Left lobe of liver (tissue), 2 donors: ENCODE measurements at places on chromosomes 5 and 9.

DNA sequence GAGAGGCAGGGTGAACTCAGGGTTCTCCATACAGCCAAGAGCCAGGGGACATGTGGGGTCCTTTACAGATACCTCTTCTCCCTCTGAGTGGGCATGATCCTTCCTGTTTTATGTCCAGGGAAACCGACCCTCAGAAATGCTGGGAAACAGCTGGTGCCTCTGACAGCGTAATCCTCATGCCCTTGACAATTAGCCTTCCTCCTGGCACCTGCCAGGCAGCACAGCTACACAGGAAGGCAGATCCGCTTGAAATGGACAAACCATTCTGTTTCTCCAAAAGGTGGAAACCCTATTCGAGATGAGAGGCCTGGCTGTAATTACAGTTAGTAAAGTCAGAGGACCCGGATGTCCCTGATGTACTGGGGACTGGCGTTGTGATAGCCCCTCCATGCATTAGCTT, 7.2 kb downstream of the ERGIC1 start:
- no peak for DNase-seq

DNA sequence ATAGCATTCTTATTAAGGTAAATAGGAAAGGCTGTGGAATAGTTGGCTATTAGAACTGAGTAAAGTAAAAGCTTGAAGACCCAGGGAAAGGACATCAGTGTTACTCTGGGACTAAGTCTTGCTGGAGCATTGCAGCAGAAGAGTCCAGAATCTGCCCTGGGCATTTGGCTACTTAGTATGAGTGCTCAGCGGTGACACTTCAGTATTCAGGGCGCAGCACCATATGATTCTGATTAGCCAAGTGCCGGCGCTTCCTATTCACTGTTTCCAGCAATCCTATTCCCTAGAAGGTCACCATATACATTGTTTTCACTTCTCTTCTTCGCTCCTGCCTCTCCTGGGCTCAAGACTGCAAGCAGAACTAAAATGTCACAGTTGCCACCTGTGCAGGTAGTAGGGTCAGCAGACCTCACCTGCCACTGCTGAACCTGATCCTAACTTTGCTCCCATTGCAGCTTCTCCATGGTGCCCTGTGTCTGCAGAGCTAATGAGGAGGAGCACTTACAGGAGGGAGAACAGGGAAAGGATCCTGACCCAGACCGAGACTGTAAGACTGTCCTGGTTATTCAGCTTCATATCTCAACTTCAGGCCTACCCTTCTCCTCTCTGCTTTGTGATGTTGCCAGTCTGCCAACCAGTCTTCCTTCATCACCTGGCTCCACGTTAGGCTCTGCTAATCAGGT, 313.6 kb upstream of the PIK3R1 start:
- DNase-seq, result no peak

DNA sequence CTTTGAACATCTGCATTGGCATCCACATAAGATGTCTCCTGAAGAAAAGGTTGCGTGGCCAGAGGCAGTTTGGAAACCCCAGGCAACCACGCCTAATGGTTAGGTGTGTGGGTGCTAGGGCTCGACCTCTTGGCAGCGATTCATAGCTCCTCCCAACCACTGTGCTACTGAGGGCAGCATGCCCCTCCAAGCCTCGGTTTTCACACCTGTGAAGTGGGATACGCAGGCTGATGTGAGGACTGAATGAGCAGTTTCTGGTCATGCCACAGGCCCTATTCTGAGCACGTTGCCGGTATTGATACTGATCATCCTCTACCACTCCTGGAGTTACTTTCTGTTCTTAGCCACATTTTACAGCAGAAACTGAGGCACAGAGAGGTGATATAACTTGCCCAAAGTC, 19.1 kb downstream of the NDST1 start:
- no peak for DNase-seq

GRCh38 chr5:109063223-109063622, 315.5 kb downstream of the FER start:
- no peak for DNase-seq

DNA sequence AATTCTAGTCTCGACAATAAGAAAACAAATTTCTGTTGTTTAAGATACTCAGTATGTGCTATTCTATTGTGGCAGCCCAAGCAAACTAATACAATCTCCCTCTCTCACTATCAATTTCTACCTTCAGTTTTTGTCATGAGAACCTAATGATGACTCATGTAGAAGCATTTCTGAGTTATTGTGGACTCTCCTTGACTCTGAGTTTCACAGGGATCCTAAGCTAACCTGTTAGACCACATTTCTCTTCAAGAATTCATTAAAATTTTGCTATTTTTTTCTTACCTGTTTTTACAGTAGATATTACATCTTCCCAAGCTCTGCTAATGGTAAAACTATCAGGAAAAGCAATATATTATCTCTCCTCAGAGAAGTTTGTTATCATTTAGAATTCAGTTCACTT, 599.1 kb upstream of the TYRP1 start:
- DNase-seq, result no peak

DNA sequence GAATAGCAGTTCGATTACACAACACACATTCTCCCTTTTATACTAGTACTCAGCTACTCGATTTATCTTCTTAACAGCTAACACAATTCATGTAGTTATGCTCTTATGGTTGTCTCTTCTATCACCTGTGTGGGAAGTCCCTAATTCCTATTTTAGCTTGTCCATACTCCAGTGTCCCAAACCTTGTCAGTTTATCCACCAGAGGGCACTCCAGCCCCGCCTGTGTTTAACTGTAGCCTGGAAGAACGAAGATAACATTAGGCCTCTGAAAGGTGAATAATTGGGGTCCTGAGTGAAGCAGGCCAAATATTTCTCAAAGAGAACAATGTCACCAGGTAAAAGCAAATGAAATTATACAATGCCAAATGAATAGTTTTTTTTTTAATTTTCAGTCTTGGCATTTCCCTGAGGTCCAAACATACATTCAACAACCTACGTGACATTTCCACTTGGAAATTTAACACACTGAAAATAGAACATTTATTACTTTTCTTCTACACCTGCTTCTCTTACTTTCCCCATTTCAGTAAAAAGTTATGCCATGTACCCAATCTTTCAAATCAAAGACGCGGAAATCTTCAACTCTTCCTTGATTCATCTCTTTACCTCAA, 560.7 kb downstream of the HTR1A start:
- DNase-seq, result peak; percentile 68

GRCh38 chr5:177365845-177366527, 8.3 kb downstream of the RGS14 start:
- DNase-seq, result no peak

DNA sequence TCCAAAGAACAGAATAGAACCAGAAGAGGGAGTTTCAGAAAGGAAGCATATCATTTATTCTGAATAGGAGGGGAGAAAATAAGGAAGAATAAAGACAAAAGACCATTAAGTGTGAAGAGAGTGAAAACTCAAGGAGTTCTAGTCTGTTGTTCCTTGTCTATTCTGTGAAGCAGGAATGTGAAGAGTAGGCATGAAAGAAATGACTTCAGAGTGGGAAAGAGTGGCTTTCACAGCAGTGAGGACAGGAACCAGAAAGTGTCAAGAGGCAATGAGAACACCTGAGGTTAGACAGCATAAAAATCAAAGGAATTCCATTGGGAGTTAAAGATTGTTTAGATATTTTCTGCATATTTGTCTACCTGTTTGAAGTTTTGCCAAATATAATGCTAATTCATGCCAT, 768.8 kb upstream of the GRAMD2B start:
- no peak for DNase-seq

GRCh38 chr9:133113949-133114885, 6.8 kb downstream of the RALGDS start:
- DNase-seq, result peak; percentile 87

GRCh38 chr5:67038817-67039603, 157.6 kb downstream of the CD180 start:
- DNase-seq, result no peak

- DNase-seq, result no peak
Measured at GRCh38 chr9:103364753-103365152, 369.6 kb downstream of the CYLC2 start.

GRCh38 chr5:175642998-175643397, 14.9 kb upstream of the HRH2 start:
- DNase-seq, result no peak

GRCh38 chr5:65359569-65359968, 122.2 kb downstream of the ADAMTS6 start:
- DNase-seq, result no peak

- no peak for DNase-seq
Measured at GRCh38 chr5:9627541-9627940, 2.6 kb downstream of the TAS2R1 start.

- DNase-seq, result no peak
Measured at GRCh38 chr5:160555971-160556631, 134.4 kb downstream of the PTTG1 start.

DNA sequence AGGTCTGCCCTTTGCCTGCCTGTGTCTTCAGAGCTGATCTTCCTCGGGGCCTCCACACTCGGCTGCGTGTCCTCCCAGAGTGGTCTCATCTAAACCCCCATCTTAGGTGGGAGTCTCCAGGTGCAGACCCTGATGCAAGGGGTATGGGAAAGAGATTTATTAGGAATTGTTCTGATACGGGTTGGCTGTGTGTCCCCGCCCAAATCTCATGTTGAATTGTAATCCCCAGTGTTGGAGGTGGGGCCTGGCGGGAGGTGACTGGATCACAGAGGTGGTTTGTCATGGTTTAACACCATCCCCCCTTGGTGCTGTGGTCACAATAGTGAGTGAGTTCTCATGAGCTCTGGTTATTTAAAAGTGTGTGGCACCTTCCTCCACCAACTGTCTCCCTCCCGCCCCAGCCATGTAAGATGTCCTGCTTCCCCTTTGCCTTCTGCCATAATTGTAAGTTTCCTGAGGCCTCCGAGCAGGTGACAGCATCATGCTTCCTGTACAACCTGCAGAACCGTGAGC, 208.4 kb downstream of the AOPEP start:
- DNase-seq, result no peak

DNA sequence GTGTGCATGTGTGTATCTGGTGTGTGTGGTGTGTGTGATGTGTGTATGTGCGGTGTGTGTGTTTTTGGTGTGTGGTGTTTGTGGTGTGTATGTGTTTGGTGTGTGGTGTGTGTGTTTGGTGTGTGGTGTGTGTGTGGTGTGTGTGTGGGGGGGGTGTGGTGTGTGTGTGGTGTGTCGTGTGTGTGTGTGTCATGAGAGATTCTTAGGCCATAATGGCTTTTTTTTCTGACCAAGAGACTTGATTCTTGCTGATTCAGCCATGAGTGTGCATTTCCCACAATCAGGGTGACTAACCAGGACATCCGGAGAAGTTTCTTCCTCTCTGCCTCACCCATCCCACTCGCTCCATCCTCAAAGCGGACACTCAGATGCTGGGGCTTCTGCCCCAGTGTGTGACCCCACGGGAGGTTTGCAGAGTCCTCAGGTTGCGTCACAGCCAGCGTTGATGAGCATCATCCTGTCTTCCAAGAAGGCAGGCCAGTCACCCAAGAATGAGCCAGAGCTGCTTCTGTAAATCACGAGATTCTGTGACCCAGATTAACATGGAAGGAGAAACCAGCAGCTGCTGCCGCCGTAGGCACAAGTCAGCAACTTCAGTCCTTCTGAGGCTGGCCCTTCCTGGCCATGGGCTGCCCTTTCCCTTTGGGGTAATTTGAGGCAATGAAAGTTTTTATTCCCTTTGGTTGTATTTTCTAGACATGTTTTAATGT, 12.5 kb upstream of the CTSL start:
- peak; percentile 59 for DNase-seq

GRCh38 chr5:150638488-150639376, 1.7 kb upstream of the SYNPO start:
- peak; percentile 75 for DNase-seq

- DNase-seq, result no peak
Measured at GRCh38 chr9:109908459-109909390, 128.7 kb downstream of the PALM2AKAP2 start.

GRCh38 chr5:54822324-54822687, 163.1 kb downstream of the ESM1 start:
- DNase-seq, result no peak

GRCh38 chr9:104748359-104749031, 1.0 kb downstream of the NIPSNAP3A start:
- DNase-seq, result no peak

GRCh38 chr9:96048104-96048955, 172.8 kb downstream of the ERCC6L2 start:
- DNase-seq, result peak; percentile 66

DNA sequence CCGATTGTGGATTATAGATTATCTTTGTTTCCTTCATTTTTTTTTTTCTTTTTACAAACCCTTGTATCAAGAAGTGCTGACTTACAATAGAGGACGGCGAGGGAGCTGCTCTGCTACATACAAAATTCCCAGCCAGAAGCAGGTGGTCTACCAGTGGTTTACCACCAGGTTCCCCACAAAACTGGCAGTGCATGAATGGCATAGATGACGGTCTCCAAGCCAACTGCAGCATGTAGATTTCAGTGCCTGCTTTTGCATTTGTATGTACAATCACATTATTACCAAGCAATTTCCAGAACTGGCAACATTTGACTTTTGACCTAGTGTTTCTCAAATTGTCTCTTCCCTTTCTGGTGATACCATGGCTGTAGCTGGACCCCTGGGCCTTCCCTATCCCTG, 84.0 kb downstream of the ACER2 start:
- DNase-seq, result no peak

- DNase-seq, result no peak
Measured at GRCh38 chr5:90967851-90968250, 409.3 kb downstream of the ADGRV1 start.

DNA sequence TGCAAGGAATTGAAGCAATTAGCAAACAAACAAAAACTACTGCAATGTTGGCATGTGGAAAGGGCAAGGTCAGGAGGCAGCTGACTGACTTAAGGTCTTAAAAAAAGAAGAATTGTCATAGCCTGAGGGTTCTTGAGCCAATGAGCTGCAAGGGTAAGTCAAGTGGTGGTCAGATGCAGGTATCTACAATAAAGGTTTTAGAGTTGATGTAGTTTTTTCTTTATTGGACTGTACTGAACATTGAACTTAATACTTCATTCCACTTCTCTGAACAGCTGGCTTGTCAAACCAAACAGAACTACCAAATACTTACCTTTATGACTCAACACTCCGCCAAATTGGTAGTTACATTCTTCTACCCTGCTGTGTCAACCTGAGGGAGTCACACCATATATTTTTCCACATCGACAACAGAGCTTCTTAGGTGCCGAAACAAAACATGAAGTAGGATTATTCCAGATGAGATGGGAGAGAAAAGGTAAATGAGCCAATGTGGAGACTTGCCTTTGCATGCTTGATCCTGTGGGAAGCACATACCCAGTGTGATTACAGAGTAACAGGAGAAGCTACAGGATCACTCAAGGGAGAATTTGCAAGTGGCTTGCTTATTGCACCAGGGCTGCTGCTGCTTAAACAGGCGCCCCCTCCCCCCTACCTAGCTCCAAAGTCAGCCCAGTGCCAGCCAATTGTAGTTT, 35.3 kb downstream of the EQTN start:
- DNase-seq, result no peak

GRCh38 chr5:114430532-114430931, 68.7 kb downstream of the KCNN2 start:
- no peak for DNase-seq

GRCh38 chr9:88390371-88390990, 2.2 kb downstream of the SPIN1 start:
- no peak for DNase-seq
